ENCODE measurements at places on chromosomes 2 and 18.

DNA sequence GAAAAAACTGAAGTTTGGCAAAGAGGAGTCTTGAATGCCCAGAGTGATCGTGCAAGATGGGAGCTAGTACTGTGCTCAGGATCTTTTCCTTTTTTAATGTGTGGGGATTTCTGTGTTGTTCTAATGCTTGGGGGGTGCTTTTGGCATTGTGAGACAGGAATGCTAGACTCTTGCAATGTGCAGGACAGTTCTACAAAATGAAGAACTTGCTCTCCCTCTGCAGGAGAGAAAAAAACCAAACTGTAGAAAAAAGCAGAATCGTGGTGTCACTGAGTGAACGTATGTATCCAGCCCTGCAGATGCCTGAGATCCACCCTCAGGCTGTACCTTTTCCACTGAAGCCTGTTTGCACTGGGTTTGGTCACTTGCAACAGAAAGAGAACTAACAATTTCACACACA lies 12.1 kb upstream of the TTC39C start:
- DNase-seq, result no peak

GRCh38 chr2:241854342-241855244 lies 4.1 kb downstream of the PDCD1 start:
- DNase-seq, result no peak

DNA sequence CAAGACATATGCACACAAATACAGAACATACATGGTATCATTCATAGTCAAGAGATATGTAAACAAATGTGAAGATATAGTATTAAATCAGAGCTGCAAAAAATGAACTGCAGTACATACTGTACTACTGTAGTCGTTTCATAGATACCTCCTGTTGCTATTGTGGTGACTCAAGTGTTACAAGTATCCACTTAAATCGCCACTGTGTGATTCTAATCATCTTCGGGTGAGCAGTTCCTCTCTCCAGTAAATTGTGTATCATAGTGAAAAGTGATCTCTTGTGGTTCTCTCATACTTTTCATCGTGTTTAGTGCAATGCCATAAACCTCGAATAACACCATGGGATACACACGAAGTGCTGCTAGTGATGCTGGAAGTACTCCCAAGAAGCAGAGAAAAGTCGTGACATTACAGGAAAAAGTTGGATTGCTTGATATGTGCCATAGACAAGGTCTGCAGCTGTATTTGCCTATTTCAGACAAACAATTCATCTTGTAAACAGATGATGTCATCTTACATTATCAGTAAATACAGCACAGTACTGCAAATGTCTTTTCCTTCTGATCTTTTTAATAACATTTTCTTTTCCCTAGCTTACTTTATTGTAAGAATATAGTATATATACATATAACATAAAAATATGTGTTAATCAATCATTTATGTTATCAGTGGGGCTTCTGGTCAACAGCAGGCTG lies 222.2 kb downstream of the BCL11A start:
- DNase-seq, result no peak

- DNase-seq, result no peak
Observed at GRCh38 chr18:27838225-27838624, 338.7 kb downstream of the CDH2 start.

DNA sequence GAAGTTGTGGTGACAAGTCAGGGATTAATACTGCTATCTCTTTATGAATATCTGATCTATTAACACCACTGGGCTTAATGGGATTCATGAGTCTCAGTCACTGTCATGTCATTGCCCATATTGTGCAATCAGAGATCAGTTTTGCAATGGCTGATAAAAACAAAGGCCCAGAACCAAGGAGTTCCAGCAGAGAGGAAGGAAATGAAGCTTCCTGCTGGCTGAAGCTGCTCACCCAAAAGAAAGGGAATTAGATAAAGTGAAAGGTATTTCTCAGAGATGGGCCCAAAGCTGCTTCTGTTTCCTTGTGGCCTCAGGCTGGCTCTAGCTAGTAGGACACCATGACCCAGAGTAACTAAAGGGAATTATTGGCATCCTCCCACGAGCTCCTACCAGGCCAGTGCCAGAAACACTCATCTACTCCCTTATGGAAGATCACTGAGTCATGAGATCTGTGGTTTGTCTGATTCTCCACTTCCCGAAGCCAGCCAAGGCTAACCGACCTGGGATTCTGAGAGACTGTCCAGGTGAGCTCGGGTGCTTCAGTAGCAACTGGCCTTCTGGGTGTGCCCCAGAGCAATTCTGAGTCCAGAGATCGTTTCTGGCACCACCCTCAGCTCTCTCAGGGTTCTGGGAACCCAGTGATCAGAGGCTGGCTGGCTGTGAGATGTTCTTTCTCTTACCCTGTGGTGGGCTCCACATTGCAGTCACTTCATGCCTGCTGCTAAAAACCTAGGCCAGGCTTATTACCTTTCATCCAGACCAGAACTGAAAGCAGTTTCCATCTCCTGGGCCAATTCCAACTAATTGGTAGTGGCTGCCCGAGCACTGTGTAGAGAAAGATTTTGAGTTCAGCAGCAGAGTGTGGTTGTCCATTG lies 129.5 kb upstream of the PELI1 start:
- DNase-seq, result peak; percentile 88

GRCh38 chr2:163528640-163529217 lies 207.1 kb downstream of the FIGN start:
- DNase-seq, result no peak

GRCh38 chr18:37398248-37398920 lies 167.2 kb downstream of the CELF4 start:
- no peak for DNase-seq

- DNase-seq, result no peak
Observed at GRCh38 chr2:16429002-16429401, 236.6 kb downstream of the CYRIA start.

DNA sequence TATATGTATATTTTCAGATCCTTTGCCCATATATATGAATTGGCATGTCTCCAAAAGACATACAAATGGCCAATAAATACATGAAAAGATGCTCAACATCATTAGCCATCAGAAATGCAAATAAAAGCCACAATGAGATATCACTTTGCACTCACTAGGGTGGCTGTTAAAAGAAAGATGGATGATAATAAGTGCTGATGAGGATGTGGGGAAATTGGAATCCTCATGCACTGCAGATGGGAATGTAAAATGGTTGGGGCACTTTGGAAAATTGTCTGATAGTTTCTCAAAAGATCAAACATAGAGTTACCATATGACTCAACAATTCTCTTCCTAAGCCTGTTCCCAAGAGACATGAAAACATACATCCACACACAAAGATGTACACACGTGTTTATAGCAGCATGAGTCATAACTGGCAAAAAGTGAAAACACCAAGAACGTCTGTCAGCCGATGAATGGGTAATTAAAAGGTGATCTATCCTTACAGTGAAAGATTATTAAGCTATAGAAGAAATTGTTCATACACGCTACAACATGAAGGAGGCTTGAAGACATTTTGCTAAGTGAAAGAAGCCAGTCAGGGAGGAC lies 19.7 kb downstream of the NGEF start:
- DNase-seq, result no peak

DNA sequence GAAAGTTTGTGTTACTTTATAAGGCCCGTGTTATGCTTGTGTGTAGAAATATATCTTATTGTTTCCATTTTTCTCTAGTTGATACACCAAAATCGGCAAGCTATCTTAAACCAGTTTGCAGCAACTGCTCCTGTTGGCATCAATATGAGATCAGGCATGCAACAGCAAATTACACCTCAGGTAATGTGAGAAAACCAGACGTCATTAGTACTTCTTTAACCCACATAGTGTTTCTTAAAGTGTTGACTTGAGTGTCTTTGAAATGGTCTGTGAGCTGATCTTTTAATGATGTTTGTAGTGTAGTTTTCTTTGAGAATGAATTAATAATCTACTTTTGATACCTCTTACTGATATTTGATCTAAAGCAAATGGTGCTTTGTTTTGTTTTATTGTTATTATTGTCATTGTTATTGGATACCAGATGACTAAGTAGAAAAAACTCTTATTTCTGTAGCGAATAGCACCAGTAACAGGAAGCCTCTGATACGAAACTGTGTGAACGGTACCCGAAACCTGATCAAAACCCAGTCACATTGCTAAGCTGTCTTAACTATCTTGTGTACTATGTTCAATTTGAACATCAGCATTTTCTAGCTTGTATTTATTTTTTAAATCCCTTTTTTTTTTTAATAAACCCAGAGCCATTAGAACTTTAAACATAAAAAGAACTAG lies 53.7 kb downstream of the PTRHD1 start:
- no peak for DNase-seq

GRCh38 chr2:30336978-30337841 lies 105.9 kb downstream of the LBH start:
- no peak for DNase-seq

- DNase-seq, result no peak
Observed at GRCh38 chr2:2931318-2932075, 446.1 kb downstream of the EIPR1 start.

GRCh38 chr2:202039278-202040078 lies 5.8 kb downstream of the FZD7 start:
- no peak for DNase-seq

DNA sequence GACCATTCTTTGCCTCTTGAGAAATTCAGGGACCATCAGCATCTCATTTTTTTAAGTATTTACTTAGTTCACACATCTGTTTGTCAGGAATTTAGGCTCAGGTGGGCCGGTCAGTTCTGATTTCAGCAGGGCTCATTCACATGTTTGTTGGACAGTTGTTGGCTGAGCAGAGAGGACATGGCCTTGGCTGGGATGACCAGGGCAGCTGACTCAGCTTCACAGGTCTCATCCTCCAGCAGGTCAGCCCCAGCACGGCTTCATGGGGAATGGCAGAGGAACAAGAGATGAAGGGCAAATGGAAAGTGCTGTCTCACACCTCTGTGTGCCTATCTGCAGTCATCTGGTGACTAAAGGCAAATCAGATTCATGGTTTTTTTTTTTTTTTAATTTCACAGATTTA lies 136.1 kb upstream of the TMEM200C start:
- DNase-seq, result no peak

DNA sequence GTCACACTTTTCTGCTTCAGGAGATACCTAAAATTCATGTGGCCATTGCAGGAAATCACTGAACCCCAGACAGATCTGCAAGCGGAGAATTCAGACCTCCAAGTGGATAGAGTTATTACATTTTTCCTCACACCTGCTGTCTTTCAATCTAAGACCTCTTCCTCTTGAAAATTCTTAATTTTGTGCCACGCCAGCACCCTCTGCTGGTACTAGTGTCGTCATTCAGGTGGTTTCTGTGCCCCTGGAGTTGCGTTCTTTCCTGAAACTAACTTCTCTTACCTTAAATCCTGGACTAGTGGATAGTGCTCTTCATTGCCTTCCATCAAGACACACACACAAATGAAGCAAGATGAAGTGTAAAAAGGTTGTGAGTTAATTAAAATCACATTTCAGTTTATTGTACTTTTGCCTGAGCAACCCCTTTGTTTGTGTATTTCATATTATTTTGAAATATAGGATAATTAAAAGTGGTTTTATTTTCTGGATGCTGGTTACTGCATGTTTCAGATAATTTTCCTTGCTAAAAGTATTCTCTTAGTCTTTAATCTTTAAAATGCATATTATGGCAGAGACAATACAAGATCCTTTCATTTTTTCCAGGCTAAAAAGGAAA lies 1.6 kb upstream of the DNER start:
- DNase-seq, result no peak

- no peak for DNase-seq
Observed at GRCh38 chr2:222193328-222193983, 105.3 kb downstream of the PAX3 start.

DNA sequence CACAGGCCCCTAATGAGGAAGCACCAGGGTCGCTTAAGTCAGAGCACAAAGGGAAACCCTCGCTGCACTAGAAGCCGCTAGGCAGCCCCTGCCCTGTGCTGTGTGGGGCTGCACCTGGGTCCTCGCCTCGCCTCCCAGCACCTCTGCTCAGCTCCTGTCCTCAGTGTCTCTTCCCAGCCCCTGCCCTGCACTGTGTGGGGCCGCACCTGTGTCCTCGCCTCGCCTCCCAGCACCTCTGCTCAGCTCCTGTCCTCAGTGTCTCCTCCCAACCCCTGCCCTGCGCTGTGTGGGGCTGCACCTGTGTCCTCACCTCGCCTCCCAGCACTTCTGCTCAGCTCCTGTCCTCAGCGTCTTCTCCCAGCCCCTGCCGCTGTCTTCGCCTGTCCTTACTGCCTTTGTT lies 342.8 kb downstream of the EIPR1 start:
- no peak for DNase-seq

GRCh38 chr2:230758566-230759480 lies 46.2 kb downstream of the CAB39 start:
- peak; percentile 77 for DNase-seq

GRCh38 chr2:85893428-85894258 lies 4.9 kb upstream of the ST3GAL5 start:
- DNase-seq, result no peak

DNA sequence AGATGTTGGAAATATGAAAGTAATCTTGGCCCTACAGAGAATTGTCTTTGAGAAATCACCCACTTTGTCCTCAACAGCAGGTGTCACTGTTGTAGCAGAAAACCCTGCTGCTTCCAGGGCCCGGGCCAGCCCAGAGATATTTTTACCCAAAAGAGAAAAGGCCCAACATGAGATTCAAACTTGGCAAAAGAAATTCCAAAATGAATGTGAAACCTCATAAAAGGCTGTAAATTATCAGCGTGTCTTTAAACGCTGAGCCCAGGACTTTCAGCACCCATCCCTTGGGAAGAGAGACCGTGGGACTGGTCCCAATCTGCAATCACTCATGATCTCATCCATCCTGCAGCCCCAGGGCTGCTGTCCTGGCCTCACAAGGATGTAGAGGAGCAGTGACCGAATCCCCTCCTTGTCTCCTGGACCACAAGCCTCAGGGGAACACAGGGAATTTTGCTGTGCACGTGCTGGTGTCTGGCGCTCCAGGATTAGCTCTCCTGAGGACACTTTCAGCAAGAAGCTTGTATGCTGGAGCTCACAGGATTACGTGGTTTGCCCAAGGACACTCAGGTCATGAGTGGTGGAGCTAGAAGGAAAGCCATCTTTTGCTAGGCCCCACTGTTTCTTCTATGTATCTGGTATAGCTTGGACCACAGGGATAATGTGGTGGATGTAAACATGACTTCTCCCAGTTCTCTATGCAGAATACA lies 202.1 kb downstream of the RNF144A start:
- DNase-seq, result peak; percentile 13

DNA sequence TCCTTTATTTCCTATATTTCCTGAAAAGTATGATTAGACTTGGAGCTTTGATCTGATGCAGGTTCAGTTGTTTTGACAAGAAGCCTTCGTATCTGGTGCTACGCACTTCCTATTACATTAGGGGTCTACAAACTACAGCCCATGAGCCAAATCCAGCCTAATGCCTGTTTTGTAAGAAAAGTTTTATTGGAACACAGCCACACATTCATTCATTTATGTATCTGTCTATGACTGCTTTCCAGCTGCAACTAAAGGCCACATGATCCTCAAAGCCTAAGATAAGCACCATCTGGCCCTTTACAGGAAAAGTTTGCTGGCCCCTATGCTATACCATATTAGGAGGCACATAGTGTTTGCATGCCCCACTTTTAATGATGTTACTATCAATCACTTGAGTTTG lies 26.0 kb downstream of the EIF2AK3 start:
- DNase-seq, result no peak

DNA sequence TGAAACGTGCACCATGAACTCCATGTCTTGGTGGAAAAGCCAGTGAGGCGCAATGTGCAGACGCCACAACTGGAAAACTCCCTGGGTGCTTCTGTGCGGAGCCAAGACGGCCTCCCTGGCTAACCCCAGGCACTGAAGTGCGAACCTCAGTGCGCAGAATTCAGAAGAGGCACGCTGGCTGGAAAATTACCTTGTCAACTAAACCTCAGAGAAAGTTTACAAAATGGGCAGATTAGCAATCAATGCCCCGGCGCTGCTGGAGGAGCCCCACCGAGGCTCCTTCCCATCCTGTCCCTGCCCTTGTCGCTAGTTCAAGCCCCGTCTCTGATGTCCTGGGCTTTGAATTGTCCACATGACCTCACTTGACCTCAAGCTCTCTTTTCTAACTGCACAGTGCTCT lies 22.2 kb downstream of the SNORC start:
- no peak for DNase-seq
